ENCODE measurements at places on chromosomes 3 and 15. TPM values are rescaled to one million over a fixed set of nuclear protein-coding genes. Genes with fewer than 3 reads are reported as not detected.

DNA sequence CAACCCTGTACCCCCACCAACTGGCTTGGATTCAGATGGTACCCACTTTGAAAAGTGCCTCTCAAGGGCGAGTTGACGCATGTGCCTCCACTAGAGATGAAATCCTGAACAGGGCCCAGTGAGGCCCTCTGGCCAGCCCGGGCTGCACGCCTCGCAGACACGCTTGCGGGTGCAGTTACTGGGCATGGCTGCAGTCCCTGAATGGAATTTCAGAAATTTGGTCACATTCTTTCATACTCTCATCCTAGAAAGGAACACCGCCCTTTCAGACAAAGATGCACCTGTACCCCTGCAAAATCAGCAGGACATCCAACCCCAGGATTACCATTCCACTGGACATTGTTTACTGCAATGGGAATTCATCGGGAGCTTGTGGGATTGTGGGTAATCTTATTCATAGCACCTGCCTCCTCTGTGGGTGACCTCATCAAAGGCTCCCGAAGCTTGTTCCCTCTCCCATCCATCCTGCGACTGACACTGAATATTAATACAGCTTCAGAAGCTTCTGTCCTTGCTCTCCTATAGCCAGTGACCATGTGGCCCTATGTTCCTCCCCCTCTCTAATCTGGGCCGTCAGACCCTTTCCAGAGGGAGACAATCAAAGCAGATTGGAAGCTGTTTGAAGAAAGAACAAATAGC is 42.5 kb upstream of the TPM1 start:
- H3K36me3 ChIP-seq, result no peaks in the 10 kb centered on the region
- peak; percentile 81 for DNase-seq
- no peaks in the 10 kb centered on the region for H3K27me3 ChIP-seq
- H3K4me1 ChIP-seq, result peaks cover 50% of the 10 kb centered on the region

DNA sequence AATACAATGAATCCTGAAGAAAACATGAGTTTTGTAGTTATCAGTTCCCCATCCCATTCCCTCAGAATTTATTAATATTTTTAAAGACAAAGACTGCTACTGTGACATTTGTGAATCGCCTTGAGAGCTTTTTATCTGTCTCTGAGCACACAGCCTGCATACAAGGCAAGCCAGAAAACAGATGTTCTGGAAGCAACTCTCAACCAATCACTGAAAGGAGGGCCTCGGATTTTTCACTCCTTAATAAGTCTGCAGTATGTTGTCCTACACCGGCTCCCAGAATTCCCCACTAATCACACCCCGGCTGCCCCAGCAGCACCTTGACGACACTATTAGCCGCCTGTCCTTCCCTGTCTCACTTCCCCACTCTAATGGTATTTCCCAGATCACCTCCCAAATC is 138.5 kb downstream of the ZNF621 start:
- H3K36me3 ChIP-seq, result no peaks in the 10 kb centered on the region
- no peak overlapping the region for H3K4me3 ChIP-seq
- peaks cover 11% of the 10 kb centered on the region for H3K4me1 ChIP-seq
- no peak overlapping the region for H3K27ac ChIP-seq
- H3K27me3 ChIP-seq, result no peaks in the 10 kb centered on the region
- DNase-seq, result no peak

- H3K27me3 ChIP-seq, result no peaks in the 10 kb centered on the region
- no peak for DNase-seq
- no peaks in the 10 kb centered on the region for H3K36me3 ChIP-seq
- no peak overlapping the region for H3K4me3 ChIP-seq
- H3K27ac ChIP-seq, result no peak overlapping the region
These were observed 5.7 kb downstream of the PLCH1 start for GRCh38 chr3:155739154-155739553.

DNA sequence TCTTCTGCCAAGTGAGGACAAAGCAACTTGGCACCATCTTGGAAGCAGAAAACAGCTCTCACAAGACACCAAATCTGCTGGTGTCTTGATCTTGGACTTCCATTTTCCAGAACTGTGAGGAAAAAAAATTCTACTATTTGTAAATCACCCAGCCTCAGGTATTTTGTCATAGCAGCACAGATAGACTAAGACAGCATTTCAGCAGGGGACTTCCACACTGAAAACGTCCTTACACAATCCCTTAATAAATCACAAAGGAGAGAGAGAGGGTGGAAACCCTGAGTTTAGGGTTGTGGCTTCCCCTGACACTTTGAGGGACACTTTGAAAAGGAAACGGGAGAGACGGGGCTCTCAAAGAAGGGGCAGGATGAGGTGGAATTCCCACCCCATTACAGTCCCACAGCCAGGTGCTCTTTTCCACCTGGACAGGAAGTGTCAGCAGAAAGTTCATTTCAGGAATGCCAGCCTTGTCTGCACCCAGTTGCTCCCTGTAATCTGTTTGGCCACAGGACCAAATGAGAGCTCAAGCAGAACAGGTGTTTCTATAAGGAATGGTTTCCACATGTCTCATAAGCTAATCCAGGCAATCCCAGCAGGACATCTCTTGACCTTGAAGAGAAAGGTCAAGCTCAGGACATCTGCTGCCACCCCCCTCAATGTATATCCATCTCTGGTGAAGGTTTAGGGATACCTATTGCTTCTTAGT is 51.3 kb downstream of the MYLK start:
- H3K4me1 ChIP-seq, result no peaks in the 10 kb centered on the region
- H3K27me3 ChIP-seq, result no peaks in the 10 kb centered on the region
- peaks cover 16% of the 10 kb centered on the region for H3K36me3 ChIP-seq

- no peak overlapping the region for H3K4me3 ChIP-seq
- H3K27ac ChIP-seq, result peak overlapping the region; percentile 57
- DNase-seq, result peak; percentile 12
- no peaks in the 10 kb centered on the region for H3K27me3 ChIP-seq
These were observed 110.2 kb downstream of the PLCL2 start for GRCh38 chr3:16994854-16995525.

COL6A6 gene
- total RNA-seq, result 0.22 TPM

TRPM1 gene
- total RNA-seq, result not detected

Measured in neural progenitor cell (in vitro differentiated cells).